ENCODE measurements at places on chromosomes 1 and 21.

DNA sequence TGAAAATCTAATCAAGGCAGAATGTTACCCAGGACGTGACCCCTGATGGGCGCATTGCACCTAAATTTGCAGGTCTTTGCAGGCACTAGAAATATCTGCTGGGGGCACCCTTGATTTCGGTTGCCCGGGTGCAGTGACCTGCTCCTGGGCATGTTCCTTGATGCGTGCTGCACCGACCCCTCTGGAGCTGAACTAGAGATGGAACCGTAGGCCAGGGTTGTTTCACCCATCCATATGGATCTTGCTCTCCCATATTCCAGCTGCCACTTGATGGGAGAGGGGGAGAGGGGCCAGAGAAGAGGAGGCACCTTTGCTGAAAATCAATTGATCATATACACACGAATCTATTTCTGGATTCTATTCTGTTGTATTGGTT, 8.4 kb upstream of the COL18A1 start:
- no peak for DNase-seq

DNA sequence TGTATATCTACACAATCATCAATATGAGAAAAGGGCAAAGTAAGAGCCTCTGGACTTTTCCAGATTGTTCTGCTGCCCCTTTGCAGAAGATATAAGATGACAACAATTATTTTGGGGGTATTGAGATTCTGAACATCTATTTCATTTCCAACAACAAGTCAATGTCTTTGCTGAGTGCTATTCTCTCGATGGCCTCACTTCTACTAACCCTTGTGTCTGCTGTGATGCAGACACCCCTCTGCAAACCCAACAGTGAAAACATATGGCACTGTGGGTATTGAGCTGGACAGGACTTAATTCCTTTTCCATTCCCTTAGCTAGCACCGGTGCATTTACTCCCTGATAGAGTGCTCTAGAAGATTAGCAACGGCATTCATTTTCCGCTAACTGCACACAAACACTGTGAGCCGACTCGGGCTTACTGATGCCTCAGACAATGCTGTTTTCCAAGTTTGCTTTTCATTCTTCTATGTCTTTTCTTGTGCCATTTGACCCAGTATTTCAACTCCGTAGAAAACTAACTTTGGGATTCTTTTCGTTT, 33.4 kb upstream of the SMYD2 start:
- no peak for DNase-seq

DNA sequence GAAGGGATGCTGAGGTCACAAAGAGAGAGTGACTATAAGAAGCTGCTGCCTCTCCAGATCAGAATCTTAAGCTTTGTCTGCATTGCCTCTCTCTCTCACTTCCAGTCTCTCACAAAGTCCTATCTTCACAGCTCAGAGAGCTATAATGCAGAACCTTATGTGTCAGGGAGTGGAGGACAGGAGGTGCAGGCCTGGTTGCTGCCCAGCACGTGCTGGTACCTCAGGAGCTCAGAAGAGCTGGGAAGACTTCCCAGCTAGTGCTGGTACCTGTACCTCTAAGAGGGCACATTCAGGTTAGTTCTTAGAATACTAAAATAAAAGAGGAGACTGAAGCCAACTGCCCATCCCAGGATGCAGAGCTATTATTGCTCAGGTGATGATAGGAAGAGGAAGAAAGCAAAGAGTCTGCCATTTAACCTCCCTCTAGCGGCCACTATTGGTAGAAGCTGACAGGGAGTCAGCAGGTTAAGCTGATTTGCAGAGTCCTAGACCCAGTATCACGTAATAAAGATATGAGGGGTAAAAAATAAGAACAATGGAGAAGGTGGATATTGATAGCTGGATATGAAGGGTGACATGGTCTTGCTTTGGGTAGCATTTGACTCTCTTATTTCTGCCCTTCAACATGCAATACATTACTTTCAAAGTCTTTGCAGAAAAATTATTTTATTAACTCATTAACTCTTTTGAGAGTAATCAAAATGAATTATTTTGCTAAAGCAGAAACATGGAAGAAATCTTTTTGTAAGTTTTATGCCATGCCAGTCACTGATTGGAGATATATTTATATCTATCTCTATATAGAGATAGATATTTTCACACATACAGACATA, 138.1 kb upstream of the HMCN1 start:
- peak; percentile 2 for DNase-seq

DNA sequence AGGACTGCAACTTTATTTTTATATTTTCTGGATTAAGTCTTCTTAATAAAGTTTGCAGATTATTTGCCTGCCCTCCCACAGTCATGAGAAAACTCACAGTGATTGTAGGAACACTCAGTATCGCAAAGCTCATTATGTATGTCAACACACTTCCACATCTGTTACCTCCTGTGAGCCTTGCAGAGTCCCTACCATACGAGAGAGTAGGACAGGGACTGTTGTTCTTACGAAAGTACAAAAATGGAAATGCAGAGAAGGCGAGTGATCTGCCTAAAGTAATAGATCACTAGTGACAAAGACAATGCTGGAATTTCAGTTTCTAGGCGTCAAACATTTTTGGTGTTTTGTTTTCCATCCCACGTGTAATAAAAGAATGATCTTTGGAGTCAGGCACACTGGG, 131.7 kb downstream of the SYT2 start:
- no peak for DNase-seq

DNA sequence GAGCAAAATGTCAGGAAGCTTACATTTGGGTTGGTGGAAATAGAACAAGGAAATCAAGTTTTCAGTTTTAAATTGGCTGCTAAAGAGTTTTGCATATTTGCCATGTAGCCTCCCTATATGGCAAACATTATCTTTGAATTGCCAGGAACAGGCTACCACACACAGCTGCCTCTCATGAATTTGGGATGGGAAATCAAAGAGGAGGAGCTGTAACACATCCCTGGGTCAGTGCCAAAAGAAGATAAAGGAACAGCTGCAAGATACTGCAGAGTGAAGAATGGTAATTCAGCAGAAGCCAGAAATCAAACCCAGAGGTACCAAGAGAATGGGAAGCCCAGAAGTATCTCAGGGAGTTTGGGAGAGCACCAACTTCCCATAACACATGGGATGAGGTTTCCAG, 18.6 kb upstream of the RASAL2 start:
- no peak for DNase-seq

DNA sequence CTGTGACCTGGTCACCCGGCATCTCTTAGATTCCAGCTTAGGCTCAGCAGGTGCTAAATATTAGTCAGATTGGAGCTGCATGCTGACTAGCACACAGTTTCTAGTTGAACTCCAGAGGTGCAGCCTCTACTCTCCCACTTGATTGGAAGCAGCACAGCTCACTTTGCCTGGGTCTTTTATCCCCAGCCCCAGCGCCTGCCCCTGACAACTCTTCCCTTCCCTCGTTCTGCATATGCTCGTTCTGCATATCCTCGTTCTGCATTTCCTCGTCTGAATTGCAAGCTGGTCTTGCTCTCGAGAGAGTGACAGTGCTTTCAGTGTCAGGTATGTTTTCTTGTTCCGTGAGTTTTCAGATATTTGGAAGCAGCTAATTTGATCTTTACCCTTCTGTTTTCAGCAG, 11.7 kb downstream of the COL18A1 start:
- DNase-seq = no peak

DNA sequence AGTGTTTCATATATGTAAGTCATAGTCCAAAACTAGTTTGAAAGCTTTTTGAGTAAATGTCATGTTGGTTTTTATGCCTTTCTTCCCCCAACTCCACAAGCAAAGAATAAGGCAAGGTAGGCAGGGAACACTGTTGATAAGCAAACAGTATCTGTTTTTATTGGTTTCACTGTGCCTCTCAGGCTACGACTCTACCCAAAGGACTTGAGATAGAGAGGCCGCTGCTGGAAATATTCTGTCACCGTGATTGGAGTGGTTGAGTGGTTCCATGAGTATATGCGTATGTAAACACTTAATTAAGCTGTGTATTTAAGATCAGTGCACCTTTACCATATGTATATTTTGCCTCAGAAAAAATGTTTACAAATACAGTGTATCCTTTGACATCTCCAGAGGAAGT, 138.1 kb upstream of the KIF26B start:
- no peak for DNase-seq

GRCh38 chr1:193799948-193800690, 613.7 kb upstream of the B3GALT2 start:
- no peak for DNase-seq

- no peak for DNase-seq
Measured at GRCh38 chr1:7995437-7995836, 30.7 kb downstream of the ERRFI1 start.

GRCh38 chr1:48645883-48646282, 130.8 kb downstream of the BEND5 start:
- DNase-seq = no peak

DNA sequence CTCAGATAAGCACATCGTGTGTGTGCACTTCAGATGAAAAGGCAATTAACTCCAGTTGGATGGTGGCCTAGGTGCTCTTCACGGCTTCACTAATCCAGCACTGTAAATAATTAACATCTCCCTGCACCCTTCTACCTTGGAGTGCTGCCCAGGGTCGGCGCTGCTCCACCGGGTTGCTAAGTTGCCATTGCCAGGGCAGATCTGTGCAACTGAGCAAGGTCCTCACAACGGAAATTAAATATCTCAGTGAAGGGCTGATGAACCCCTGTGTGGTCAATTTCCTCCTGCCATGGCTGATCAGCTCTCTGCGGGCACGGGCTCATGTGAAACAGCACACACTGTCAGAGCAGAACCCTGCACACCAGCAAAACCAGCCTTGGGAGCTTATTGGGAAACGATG, 63.2 kb downstream of the SYDE2 start:
- DNase-seq = no peak

DNA sequence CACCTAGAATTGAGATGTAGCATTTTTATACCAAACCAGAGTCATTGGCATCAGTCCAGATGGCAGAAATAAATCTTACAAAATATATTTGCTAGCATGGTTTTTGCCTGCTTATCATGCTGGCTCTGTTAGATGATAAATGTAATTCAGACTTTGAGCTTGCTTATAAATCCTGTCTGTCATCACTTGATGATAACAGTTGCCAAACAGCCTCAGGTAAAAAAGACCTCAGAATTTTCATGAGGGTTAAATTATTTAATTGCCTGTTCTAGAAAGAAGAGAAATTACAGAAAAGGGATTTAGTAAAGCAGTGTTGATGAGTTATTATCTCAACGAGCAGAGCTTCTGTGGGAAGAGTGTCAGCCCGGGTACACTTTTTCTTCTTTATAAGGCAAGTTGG, 83.3 kb downstream of the FNBP1L start:
- no peak for DNase-seq

GRCh38 chr1:58436615-58437297, 109.8 kb downstream of the OMA1 start:
- no peak for DNase-seq

Data from activated naive CD4-positive, alpha-beta T cell (primary cell).